ENCODE measurements at places on chromosomes 3 and 15.
A peak's percentile ranks its signal among the peaks of the same experiment; 100 is the strongest.

DNA sequence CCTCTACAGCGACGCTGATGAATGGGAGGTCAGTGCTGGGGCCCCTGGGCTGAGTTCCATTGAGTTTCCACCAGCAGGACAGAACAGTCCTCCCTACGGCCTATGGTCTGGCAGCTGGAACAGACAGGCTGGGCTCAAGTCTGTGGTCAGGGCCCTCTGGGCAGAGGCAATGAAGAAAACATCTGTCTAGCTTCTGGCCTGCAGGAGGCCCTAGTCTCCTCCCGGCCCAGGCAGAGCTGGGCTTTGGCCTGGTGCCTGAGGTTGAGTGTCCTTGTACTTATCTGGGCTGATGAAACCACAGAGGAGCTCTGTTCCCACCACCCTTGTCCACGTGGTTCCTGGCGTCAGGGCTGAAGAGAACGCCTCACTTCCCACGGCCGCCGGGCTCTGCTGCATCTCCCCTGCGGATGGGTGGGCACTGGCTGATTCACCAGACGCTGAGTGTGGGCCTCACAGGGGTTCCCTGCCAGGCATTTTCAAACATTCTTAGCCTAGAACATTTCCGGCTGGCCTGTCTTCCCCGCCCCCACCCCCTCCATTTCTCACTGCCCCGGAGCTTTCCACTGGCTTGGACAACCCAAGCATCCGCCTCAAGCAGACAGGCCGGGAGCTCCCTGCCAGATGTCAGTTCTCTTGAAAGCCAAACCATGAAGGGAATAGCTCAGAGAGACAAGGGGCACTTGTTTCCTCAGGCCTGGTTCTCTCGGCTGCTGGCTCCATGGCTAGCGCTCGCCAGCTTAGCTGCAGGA is 20.3 kb downstream of the PPCDC start:
- DNase-seq = peak; percentile 87

DNA sequence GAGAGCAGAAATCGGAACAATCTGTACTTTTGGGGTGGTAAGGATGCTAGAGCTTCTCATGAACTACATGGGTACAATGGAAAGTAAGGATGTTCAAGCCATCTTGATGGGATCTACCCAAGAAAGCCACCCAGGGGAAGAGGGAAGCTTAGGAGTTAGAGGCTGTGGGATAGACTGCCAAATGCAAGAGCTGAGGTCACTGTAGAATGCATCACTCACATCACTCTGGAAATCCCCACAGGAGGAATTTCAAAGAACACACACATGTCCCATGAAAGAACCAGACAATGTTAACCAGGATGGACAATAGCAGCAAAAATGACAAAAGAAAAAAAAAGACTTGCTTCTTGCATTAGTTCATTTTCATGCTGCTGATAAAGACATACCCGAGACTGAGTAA is 32.8 kb upstream of the UBE2E2 start:
- DNase-seq = no peak

DNA sequence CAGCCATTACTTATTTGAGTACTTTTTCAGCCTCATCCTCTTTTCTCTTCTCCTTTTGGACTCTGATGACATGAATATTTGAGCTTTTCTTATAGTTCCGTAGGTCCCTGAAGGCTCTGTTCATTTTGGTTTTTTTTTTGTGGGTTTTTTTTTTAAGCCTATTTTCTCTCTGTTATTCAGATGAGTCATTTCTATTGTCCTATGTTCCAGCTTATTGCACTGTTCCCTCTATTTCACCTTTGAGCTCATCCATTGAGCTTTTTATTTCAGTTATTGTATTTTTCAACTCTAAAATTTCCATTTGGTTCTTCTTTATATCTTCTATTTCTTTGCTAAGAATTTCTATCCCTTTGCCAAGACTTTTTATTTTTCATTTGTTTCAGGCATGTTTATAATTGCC is 7.2 kb upstream of the MGLL start:
- no peak for DNase-seq

DNA sequence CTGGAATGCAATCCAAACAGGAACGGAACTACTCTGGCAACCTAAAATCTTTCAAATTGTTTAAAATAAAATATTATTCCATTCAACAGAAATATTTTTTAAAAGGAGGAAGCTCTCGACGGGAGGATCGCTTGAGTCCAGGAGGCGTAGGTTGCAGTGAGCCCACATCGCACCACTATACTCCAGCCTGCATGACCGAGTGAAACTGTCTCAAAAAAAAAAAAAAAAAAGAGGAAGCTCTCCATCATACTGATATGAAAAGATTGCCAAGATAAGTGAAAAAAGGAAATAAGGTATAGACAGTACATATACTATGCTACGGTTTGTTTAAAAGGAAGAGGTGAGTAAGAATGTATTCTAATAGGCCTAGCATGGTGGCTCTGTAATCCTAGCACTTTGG is 3.6 kb downstream of the RAD18 start:
- DNase-seq = no peak

DNA sequence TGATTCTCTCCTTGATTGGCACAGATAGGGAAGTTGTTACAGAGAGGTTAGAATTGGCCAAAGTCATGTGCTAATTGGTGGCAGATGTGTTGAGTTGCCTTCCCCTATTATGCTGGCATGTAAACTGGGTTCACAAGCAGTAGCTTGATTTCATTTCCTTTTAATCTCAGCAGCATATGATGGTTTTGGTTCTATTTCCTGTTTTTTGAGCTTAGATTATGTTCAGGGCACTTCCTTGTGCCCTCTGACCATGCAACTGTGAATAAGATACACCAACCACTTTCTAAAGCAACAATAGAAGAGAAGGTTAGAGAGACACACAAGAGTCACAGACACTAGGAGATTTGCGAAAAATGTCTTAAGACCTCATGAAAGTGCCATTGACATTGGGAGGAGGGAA is 16.5 kb downstream of the HPS3 start:
- DNase-seq = peak; percentile 33

- DNase-seq = no peak
Observed at GRCh38 chr3:55191911-55192775, 264.3 kb upstream of the LRTM1 start.

GRCh38 chr15:43277901-43278300 is 11.2 kb upstream of the TGM5 start:
- no peak for DNase-seq

DNA sequence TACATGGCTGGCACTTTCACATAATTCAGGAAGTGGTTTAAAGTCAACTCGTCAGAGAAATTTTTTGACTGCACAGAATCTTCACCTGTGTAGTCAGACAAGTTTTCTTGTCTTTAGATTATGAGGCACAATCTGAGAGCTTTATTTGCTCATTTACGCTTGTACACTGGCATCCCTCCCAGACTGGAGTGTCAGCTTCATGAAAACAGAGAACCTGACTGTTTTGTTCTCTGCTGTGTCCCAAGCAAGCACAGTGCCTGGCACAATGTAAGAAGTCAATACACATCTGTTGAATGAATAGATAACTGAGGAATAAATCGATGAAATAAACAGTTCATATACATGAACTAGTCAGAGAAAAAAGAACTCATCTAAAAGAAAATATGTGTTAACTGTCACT is 846.1 kb upstream of the CFAP20DC start:
- DNase-seq = no peak

GRCh38 chr3:33786565-33787327 is 11.7 kb upstream of the PDCD6IP start:
- DNase-seq = no peak

- no peak for DNase-seq
Observed at GRCh38 chr3:30289324-30289723, 317.1 kb upstream of the TGFBR2 start.

GRCh38 chr3:129278439-129278965 is at the start of gene HMCES:
TSS of gene HMCES (plus strand) at chr3:129278870. CDS start at chr3:129279733, 863 bp downstream.
- DNase-seq = peak; percentile 95
